ENCODE measurements at places on chromosomes 16 and 17.

GRCh38 chr17:29573558-29573869 is 5.0 kb downstream of the TP53I13 start:
- DNase-seq = no peak

DNA sequence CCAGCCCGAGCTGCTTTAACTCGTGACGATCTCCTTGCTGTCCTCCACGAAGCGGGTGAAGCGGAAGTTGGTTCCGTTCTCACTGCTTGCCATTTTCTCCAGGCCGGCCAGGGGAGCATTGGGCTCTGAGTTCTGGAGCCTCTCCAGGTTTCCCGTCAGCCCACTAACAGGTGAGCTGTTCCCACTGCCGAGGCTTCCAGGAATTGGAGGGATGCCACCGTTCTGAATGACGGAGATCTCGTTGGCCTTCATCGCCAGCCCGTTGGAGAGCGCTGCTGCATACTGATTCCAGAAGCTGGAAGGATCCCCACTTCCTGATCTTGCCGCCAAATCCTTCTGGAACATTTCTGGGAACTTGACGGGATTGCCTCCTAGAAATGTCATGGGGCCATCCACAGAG is 14.0 kb downstream of the SALL1 start:
- no peak for DNase-seq

- DNase-seq = no peak
Measured at GRCh38 chr17:39270923-39271322, 45.2 kb upstream of the STAC2 start.

GRCh38 chr16:13733561-13733960 is 186.4 kb upstream of the ERCC4 start:
- no peak for DNase-seq

- no peak for DNase-seq
Measured at GRCh38 chr16:801584-802363, 1.2 kb upstream of the GNG13 start.
